Activated CD8-positive, alpha-beta T cell treated with anti-CD3 and anti-CD28 coated beads for 36 hours (primary cell): ENCODE measurements at places on chromosomes 11 and 22.

- no peaks in the 10 kb centered on the region for H3K4me1 ChIP-seq
- no peak overlapping the region for H3K4me3 ChIP-seq
- H3K27me3 ChIP-seq: peaks cover 7% of the 10 kb centered on the region
- DNase-seq: no peak
- no peaks in the 10 kb centered on the region for H3K36me3 ChIP-seq
Measured at GRCh38 chr22:32672542-32672941, 129.0 kb upstream of the TIMP3 start.

GRCh38 chr22:17960011-17960410 lies 64.3 kb downstream of the MICAL3 start:
- H3K36me3 ChIP-seq: no peaks in the 10 kb centered on the region
- no peak overlapping the region for H3K27ac ChIP-seq
- H3K4me1 ChIP-seq: no peaks in the 10 kb centered on the region
- no peaks in the 10 kb centered on the region for H3K27me3 ChIP-seq

- H3K4me3 ChIP-seq: peak within 1 kb of the TSS; percentile 78
- H3K27ac ChIP-seq: peak within 1 kb of the TSS; percentile 97
- DNase-seq: peak; percentile 96
Measured at GRCh38 chr11:65382033-65382803, at the start of gene SLC25A45. Gene SLC25A45, minus strand, starts transcription at chr11:65382646. Its CDS starts 695 bp downstream, at chr11:65381951.

DNA sequence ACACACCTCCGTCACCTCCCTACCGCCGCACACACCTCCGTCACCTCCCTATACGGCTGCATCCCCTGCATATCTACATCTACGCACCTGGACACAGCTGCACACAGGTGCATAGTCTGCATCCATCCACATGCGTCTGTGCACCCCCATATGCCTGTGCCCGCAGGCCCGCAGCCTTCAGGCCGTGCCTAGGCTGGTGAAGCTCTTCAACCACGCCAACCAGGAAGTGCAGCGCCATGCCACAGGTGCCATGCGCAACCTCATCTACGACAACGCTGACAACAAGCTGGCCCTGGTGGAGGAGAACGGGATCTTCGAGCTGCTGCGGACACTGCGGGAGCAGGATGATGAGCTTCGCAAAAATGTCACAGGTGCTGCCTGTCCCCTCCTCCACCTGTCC lies 4.8 kb downstream of the PKP3 start:
- H3K27ac ChIP-seq: no peak overlapping the region
- H3K27me3 ChIP-seq: peaks cover 5% of the 10 kb centered on the region
- peaks cover 2% of the 10 kb centered on the region for H3K36me3 ChIP-seq
- no peak overlapping the region for H3K4me3 ChIP-seq
- peak; percentile 37 for DNase-seq

DNA sequence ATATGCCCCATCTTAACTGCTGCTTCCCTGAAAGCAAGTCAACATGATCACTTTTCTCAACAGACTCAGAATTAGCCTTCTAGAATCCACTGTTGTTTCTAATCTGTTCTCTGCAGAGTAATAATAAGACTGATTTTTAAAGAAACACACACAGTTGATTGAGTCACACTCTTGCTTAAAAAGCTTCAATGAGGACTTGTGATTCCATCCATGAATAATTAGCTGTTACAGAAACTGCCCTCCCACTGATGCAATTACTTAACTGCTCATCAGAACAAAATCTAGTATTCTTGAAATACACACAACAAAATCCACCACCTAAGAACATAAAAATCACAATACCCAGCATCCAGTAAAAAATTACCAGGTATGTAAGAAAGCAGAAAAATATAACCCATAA lies 100.5 kb upstream of the TIMP3 start:
- H3K27ac ChIP-seq: no peak overlapping the region
- H3K36me3 ChIP-seq: no peaks in the 10 kb centered on the region
- no peaks in the 10 kb centered on the region for H3K4me1 ChIP-seq
- peaks cover 6% of the 10 kb centered on the region for H3K27me3 ChIP-seq
